H4 (cell line): ENCODE measurements at places on chromosomes 1 and 21. TPM values are rescaled to one million over a fixed set of nuclear protein-coding genes. Genes with fewer than 3 reads are reported as not detected.

DNA sequence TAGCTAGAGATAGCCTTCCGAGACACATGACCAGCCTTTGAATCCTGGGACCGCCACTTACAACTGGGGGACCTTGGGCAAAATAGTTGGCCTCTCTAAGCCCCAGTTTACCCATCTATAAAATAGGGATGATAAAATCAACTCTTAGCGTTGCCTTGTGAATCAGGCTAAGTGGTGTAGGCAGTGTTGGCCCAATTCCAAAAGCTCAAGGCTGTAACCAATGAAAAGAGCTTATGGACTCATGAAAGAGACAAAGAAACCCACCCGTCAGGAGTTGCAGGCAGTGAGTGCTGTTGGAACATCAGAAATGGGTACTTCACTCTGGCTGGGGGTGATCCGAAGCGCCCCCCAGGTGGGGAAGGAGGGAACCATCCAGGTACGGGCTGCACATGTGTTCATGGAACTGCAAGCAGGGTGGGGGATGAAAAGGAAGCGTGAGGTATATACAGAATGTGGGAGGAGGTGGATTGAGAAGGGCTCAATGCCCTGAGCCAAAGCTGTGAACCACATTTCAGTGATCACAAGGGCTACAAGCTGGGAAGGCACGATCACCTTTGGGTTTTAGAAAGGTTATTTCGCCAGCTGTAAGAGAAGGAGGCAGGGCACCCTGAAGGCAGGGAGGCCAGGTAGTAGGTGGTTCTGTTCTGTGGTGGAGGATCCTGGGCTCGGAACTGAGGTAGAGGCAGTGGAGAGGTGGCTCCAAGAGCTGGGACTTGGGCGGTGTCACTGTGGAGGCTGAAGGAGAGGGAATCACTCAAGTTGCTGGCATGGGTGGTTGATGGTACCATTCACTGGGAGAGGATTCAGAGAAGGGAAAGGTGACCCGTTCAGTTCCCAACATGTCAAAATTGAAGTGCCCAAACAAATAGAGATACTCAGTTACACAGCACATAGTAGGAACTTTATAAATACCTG is 11.4 kb upstream of the KIAA1614 start:
- DNase-seq: no peak

DNA sequence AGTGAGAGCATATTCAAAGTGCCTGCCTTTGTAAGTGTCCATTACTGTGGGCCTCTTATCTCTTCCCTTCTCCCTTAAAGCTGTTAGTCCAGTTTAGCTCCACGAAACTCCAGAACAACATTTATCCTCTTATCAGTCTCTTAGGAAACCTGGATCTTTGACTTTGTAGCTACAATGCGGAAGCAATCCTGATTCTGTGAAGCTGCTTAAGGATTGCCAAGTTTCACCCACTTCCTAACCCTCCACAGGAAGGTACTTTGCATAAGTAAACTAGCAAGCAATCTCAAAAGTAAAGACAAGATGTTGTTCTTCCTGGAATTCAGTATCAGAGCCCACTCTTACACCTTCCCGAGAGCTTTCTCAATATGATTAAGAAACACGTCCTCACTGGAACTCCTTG is 164.9 kb upstream of the USP25 start:
- no peak for DNase-seq

DNA sequence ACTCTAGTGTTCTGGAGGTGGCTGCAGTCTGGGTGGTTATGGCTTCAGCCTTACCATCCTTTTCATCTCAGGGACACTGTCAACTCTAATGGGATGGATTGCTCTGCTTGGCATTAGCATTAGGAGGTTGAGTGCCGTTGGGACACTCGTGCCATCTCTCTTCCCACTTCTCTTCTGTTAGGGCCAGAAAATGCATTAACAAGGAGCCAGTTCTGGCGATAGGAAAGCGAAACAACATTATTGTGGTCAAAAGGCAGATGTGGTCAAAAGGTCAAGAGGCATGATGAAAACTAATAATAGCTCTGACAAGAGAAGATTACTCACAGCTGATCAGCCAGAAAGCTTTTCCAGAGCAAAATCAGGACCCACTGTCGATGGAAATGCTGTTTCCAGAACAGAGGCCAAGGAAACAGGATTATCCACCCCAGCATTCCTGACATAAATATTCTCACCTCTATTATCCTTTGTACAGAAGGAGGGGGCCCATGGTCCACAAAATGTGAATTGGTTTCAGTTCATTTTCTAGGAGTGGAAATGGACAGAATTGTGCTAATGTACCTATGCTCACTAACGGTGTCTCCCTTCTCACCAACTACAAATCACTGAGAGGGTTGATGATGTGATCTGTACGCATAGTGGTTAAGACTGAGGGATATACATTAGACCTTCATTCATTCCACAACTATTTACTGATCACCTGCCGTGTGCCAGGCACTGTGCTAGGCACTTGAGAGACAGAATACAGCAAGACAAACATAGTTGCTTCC is 72.0 kb downstream of the ST6GALNAC5 start:
- DNase-seq: peak; percentile 21

- no peak for DNase-seq
These were observed 17.1 kb downstream of the TTF2 start for GRCh38 chr1:117077267-117077666.

DNA sequence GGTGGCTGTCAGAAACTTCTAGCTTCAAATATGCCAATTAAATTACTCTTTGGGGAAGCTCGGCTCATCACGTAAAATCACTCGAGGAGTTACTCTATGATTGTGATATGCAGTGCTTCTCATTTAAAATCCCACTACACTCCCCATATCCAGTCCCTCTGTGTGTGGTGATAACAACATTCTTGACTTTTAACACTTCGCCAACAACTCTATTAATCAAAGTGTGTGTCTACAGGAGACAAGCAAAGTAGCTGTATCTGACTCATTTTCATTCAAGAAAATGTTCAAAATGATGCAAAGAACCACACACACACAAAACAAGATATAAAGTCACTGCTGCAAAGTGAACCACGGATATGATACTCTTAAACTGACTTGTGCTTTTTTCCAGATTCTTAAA is 341.3 kb downstream of the DSCAM start:
- no peak for DNase-seq

DNA sequence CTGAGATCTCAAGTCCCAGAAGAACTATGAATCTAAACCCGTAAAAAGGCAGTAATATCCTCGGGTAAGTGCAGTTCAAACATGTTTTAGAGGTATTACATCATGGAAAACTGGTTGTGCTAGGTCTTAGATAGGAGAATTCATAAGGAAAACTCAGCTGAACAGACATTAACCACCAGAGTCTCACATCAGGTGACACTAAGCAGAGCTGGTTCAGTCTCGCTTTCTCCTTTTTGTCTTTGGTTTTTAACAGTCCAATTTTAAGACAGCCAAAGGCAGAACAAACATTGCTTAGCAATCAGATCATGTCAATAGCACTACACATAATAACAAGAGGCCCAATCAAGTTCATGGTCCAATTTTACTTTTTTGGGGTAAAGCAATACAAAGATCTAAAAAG is 63.1 kb upstream of the MUTYH start:
- no peak for DNase-seq

DNA sequence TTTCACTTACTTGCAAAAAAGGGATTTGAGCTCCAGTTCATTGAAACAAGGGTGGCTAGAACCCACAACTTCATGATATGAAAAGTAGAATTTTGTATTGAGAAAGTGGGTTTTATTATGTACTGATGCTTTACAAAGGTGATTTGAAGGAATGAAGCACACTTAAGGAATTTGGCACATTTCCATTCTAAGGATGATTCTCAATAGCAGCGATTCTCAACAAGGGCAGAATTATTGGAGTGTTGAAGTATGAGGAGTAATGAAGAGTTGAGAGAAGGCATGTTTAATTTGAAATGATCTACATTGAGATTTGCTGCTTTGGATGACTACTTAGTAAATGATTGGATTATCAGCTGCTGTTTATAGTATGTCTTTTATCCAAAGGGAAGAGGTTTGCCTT is 54.7 kb downstream of the FNBP1L start:
- no peak for DNase-seq

- DNase-seq: no peak
These were observed 7.3 kb upstream of the UAP1 start for GRCh38 chr1:162554258-162554657.

DNA sequence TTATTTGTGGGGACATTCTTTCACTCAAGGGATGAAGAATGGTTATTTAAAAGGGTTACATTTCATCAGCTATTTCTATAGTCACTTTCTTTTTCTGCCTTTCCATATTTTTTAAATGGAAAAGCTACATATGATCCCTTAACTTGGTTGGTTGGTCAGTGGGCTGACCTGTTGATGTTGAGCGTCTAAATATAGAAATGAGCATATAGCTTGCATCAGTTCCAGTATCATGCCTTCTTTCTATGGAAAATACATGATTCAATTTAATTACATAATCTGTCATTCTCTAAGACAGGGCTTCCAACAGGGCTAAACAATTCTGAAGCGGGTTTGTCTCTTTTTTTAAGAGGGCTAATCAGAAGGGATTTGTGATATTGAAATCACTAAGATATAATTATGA is 40.6 kb downstream of the TYW3 start:
- DNase-seq: no peak

DNA sequence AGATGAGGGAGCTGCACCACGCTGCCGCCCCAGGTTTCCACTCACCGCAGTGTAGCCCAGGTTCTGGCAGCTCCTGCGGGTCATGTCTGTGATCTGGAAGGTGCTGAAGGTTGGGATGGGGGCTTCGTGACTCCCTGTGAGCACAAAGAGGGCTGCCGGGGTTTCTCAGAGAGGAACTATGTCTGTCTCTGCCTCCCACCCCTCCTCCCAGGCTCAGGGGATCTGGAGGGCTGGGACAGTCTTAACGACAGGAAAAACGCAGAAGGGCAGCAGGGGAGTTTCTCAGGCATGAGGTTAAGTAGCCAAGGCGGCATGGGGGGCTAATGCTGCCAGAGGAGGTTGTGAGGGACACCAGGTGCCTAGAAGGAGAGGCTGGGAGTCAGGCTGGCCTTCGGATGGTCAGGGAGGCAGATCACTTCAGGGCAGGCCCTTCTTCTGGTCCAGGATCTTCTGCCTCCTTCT is 656 bp downstream of the SH2D2A start:
- DNase-seq: no peak

The TTC22 gene
- total RNA-seq: not detected in 2 replicates

The NMNAT2 gene
- 0.14 and 1.4 TPM in 2 replicates for total RNA-seq
